HuH-7 (cell line): ENCODE measurements at places on chromosomes 16 and 17.

- no peak for DNase-seq
These were observed 80.2 kb upstream of the TOB1 start for GRCh38 chr17:50946223-50946890.

DNA sequence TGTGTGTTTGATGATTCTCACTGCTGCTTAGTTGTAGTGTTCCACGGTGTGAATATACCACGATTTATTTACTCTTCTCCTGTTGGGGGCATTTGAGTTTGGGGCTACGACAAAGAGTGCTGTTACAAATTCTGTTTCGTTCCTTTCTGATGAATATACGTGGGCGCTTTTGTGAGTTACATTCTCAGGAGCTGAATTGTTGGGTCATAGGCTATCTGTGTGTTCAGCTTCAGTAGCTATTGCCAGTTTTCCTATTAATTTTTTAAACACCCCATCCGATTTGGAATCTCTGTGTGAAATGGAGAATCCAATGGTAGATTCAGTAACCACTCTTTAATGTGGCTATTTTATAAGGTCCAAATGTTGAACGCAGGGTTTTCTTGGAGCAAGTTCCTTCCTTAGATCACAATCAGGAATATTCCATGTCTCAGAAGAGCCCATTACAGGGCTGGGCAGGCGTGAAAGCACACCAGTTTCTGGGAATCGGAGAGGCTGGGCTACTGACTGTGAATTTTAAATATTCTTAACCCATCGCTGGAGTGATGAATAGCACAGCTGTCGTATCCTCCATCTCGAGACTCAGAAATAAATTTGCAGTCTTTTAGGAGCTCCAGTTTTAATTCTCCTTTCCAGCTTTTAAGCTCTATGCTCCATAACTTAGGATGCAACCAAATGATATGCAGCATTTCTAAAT, 115.9 kb downstream of the PITPNC1 start:
- no peak for DNase-seq

DNA sequence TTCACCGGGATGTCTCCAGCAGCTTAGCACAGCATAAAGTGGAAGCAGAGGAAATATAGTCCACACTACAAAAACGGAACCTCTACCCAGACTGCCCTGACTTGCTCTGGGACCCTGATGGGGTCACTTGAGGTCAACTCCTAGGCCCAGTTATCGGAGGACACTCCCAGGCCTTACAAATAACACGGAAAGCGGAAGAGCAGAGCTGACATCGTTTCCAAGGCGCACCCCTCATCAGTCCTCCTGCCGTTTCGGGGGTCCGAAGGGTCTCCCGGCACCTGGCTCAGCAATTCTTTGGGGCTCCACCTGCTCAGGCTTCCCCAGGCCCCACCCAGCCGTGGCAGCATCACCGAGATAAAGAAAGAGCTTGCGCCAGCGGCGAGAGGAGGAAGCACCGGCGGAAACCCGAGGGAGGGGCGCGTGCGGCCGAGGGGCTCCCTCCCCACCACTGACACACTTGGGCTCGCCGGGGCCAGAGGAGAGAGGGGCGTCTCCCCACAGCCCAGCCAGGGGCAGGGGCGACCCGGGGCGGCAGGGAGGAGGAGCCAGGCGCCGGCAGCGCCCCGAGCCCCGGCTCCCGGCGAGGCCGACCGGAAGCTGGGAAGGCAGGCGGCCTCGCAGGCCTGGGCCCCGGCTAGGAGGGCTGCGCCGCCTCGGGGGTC, 727 bp downstream of the CORO7 start:
- peak; percentile 53 for DNase-seq

- DNase-seq: peak; percentile 93
These were observed 8.8 kb upstream of the MAP2K3 start for GRCh38 chr17:21275579-21276263.

DNA sequence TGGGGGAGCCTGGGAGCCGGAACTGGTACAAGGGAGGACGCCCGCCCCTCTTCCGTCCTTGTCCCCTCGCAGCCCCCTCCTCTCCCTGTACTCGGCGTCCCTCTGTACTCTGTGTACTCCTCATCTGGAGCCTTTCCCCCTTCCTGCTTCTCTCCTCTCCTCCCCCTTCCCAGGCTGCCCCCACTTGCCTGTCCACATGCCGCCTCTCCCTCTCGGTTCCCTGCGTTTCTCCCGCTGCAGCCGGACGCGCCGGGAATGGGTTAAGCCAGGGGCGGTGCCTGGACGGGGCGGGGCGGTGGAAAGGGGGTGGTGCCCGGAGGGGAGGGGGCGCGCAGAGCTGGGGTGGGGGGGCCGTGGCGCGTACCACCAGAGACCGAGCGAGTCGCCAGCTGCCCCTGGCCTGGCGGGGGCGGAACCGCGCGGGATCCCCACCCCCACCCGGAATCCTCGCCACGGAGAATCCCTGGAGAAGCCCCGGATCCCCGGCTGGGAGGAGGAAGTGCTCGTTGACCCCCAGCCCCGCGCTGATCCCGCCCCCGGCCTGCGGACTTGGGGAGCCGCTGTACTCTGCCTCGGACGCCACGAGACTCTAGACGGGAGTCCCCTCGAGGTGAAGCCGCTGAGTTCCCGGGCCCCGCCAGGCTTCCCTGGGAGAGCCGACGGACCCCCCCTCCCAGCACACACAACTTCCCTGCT, 22.6 kb downstream of the GJD3 start:
- DNase-seq: peak; percentile 88

GRCh38 chr16:31513884-31514283, 5.7 kb upstream of the RUSF1 start:
- DNase-seq: no peak

DNA sequence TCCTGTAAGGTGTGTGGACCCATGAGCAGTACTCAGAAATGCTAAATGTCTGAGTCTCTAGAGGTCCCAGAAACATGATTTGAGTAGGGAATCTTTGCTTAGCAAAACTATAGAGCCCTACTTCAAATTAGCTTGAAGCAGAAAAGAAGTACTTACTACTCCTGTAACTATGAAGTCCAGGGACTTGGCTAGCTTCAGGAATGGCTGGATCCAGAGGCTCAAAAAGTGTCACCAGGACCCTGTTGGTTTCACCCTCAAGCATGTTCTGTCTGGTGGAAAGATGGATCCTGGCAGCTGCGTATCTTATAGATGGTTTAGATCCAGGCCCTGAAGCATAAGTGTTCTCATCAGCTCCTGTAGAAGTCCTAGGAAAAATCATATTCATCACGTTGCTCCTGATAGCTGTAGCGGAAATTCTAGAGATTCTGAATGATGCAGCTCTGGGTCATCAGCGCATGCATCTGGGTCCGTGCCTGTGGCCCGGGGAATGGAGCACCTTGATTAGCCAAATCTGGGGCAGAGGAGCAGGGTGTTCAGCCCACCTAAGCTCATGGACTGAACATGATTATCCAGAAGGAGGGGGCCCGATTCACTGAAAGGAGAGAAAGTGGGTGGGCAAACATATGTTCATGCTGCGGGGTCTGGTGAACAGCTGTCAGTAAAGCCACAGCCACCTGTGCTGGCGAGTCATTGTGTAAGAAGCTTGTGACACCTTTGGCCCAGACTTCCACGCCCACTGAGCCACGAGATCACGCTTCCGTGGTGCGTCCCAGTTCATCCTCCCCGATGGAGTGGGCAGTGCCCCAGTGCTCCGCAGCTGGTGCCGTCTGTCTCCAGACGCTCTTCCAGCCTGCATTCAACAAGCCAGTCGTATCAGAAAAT, 260.6 kb downstream of the CPPED1 start:
- no peak for DNase-seq

DNA sequence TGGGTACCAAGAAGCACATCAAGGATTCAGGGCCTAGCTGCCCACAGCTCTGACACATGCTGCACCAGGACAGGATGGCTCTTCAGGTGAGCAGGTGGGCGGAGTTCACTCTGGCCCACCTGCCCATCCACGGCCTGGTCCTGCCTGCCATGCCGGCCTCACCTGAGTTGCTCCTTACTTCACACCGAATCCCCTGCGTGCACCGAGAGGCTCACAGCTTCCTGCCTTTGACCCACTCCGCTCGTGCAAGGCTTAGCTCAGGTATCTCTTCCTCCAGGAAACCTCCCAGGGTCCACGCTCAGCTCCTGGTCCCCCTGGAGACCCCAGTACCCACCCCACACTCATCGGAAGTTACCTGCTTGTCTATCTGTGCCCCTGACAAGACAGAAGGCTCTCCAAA, 21.6 kb upstream of the TNRC6C start:
- no peak for DNase-seq

DNA sequence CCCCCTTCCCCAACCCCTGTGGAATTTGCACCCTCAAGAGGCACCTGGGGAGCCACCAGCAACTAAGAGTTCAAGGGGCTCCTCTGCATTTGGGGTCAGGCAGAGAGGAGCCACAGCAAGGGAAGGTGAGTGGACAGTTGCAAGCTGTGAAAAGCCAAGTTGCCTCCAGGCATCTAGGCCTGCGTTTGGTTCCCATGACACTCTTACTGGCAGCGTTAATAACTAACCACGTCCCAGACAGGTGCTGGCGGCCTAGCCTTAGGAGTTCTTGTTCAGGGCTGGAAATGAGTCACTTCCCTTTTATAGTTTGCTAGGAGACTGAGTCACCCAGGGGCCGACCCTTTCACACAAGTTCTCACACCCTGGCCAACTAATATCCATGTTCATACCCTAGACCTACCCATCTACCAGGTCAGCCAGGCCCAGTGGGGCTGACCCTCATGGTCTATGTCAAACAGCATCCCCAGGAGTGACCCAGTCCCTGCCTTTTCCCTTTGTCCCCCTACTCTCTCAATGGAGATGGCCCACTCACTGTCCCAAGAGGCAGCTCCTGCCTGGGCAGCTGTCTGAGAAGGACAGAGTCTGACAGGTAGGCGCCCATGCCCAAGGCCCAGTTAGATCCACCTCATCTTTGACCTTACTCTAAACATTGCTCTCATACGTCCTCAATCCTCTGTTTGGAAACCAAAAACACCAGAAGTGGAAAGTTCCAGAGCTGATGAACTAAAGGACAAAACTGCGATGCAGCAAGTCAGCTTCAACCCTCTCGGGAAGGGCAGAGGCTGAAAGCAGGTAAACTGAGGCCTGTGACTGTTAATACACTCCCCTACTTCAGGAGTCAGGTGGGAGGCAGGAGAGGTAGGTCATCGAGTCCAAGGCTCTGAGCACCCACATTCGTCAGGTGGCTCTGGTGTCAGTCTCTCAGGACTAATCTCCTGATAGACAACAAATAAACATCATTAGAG, 300.6 kb downstream of the SOX9 start:
- peak; percentile 63 for DNase-seq

- no peak for DNase-seq
These were observed 14.9 kb downstream of the ENPP7 start for GRCh38 chr17:79745641-79746105.

- no peak for DNase-seq
These were observed 45.0 kb downstream of the CDH13 start for GRCh38 chr16:82671741-82672140.
